ENCODE measurements at places on chromosomes 13 and 19.

GRCh38 chr19:56253737-56254136 lies 18.8 kb upstream of the EDDM13 start:
- peak; percentile 58 for DNase-seq

DNA sequence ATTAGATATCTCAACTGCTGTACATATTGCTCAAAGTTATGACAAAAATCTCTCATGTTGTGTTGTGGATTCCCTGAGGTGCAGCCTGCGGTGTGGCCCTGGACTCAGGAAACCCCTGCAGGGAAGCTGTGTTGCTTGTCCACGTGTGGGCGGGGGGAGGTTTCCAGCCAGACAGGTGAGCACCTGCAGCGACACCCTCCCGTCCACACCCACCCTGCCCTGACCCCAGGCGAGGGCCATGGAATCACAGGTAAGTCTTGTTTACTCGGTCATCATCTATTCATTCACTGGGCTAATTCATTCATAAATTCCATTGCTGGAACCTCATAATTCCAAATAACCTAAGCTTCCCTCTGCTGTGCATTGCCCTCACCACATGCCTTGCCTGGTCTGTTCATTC lies 14.1 kb downstream of the PLPP2 start:
- no peak for DNase-seq

GRCh38 chr13:22629374-22629773 lies 551.4 kb upstream of the SGCG start:
- DNase-seq, result no peak

GRCh38 chr19:18044825-18045304 lies 36.9 kb downstream of the ARRDC2 start:
- peak; percentile 74 for DNase-seq

DNA sequence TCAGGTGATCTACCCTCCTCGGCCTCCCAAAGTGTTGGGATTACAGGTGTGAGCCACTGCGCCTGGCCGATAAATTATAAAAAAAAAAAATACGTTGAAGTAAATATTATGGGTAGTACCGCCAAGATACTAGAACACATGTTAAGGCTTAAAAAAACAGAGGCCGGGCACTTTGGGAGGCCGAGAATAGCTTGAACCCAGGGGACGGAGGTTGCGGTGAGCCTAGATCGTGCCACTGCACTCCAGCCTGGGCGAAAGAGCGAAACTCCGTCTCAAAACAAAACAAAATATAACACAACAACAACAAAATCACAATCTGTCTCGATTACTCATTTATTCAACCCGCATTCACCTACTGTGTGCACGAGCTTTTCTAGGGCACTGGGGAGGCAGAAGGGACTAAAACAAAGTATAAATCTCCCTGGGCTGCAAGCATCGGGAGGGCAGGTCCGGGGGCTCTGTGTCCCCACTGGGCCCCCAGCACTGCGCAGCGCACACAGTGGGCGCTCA lies 1.3 kb upstream of the BICRA start:
- DNase-seq, result no peak

GRCh38 chr19:49361438-49362047 lies 673 bp downstream of the TEAD2 start:
- no peak for DNase-seq

DNA sequence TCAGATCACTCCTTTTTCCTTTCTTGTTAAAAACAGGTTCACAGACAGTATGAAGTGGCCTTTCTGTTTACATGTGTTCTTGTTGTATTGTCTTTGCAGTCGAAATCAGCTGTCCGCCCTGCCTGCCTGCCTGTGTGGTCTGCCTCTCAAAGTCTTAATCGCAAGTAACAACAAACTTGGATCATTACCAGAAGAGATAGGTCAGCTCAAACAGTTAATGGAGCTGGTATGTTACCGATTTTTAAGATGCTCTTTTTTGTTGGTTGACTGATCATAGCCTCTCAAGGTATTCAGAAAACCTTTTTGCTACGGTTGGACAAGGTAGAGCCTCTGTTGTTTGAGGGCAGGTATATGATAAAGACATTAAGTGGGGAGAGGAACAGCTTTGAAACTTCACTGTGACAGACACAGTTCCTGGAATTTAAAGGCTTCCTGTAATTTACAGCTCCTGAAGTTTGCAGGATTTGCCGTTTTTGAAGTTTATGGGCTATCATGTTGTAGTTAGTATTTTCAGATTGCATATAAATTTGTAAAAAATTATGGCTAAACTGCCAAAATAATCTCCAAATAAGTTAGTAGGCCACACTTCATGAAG lies 116.1 kb downstream of the LRCH1 start:
- no peak for DNase-seq
